ENCODE measurements at places on chromosomes 1 and 21. TPM values are rescaled to one million over a fixed set of nuclear protein-coding genes. Genes with fewer than 3 reads are reported as not detected.

The CFHR2 gene
- total RNA-seq, result not detected

The PEX14 gene
- 28.7 TPM for total RNA-seq

The ATP1A4 gene
- not detected for total RNA-seq

The ANGPTL3 gene
- total RNA-seq, result not detected

DNA sequence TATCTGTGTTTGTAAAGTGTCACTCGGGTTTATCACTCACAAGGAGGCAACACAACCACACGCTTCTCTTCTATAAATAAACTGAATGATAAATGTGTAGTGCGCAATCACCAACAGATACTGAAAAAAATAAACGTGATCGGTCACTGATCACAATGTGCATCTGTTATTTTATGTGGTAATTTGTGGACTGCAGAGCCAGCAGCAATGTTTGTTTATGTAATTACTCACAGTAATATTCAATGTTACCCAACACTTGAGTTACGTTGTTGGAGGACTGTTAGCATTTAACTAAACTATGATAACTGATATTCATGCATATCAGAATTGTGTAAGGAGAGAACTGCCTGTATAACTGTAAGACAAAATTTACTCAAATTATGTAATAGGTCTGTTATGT is 129.6 kb downstream of the USH2A start:
- no peak overlapping the region for H3K27ac ChIP-seq
- H3K4me1 ChIP-seq, result no peaks in the 10 kb centered on the region
- H3K36me3 ChIP-seq, result no peaks in the 10 kb centered on the region
- H3K4me3 ChIP-seq, result no peak overlapping the region

DNA sequence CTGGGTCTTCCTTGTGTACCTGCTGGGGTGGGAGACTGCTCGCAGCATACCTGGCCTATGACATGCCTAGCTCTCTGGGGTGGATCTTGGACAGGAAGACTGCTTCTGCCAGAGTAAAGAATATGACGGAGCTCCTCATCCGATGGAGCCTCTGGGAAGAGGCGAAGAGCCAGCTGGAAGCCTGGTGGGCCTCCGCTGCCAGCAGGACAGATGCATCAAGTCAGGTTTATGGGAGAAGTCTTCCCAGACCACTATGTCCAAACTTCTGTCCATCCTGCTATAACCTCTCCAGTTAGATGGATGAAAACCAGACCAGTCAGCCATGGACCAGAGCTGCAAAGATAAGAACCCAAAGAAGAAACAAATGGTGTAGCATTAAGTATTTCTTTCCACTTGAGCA is 27.7 kb upstream of the NGF start:
- DNase-seq, result no peak
- H3K4me3 ChIP-seq, result no peak overlapping the region
- peaks cover 3% of the 10 kb centered on the region for H3K36me3 ChIP-seq
- no peaks in the 10 kb centered on the region for H3K4me1 ChIP-seq
- H3K27ac ChIP-seq, result no peak overlapping the region

GRCh38 chr1:5847013-5847659 is 145.1 kb downstream of the NPHP4 start:
- H3K4me1 ChIP-seq, result no peaks in the 10 kb centered on the region
- H3K36me3 ChIP-seq, result no peaks in the 10 kb centered on the region
- H3K27ac ChIP-seq, result peak overlapping the region; percentile 34
- no peak overlapping the region for H3K4me3 ChIP-seq

- peaks cover 6% of the 10 kb centered on the region for H3K4me1 ChIP-seq
- DNase-seq, result no peak
- peak overlapping the region; percentile 90 for H3K27ac ChIP-seq
- peak overlapping the region; percentile 88 for H3K4me3 ChIP-seq
- peaks cover 20% of the 10 kb centered on the region for H3K27me3 ChIP-seq
- peaks cover 5% of the 10 kb centered on the region for H3K36me3 ChIP-seq
Measured at GRCh38 chr1:40096646-40096976, 441 bp downstream of the PPT1 start.

DNA sequence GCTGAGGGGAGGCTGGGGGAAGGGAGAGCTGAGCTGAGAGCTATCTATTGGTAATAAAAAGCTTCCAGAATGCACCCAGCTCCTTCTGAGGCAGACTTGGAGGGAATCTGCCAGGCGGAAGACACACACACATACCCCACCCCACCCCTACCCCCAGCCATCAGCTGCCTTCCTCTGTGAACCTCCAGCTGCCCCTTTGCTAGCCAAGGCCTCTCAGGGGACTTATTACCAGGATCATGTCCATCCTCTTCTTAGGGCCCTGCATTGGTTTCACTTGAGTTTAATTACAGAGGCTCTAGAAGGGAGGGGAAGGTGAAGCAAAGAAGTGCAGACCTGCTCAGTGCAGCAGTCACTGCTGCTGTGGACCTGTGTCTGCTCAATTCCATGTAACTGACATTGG is 156.4 kb downstream of the OMA1 start:
- H3K36me3 ChIP-seq, result no peaks in the 10 kb centered on the region
- H3K4me1 ChIP-seq, result no peaks in the 10 kb centered on the region
- no peak overlapping the region for H3K27ac ChIP-seq
- H3K27me3 ChIP-seq, result no peaks in the 10 kb centered on the region
- no peak overlapping the region for H3K4me3 ChIP-seq

GRCh38 chr21:31397939-31398338 is 53.9 kb upstream of the TIAM1 start:
- no peak overlapping the region for H3K4me3 ChIP-seq
- H3K27ac ChIP-seq, result no peak overlapping the region
- no peak for DNase-seq
- peaks cover 5% of the 10 kb centered on the region for H3K27me3 ChIP-seq

GRCh38 chr1:56413671-56414199 is 165.6 kb downstream of the PLPP3 start:
- H3K4me1 ChIP-seq, result peaks cover 47% of the 10 kb centered on the region
- DNase-seq, result no peak
- H3K36me3 ChIP-seq, result no peaks in the 10 kb centered on the region

GRCh38 chr1:18951416-18951815 is 5.1 kb downstream of the IFFO2 start:
- H3K27me3 ChIP-seq, result peaks cover 12% of the 10 kb centered on the region
- H3K4me3 ChIP-seq, result no peak overlapping the region
- H3K27ac ChIP-seq, result peak overlapping the region; percentile 27
- peaks cover 42% of the 10 kb centered on the region for H3K4me1 ChIP-seq
- peaks cover 3% of the 10 kb centered on the region for H3K36me3 ChIP-seq
- DNase-seq, result no peak

GRCh38 chr1:70487910-70488665 is 77.0 kb downstream of the CTH start:
- no peaks in the 10 kb centered on the region for H3K4me1 ChIP-seq
- DNase-seq, result no peak
- no peak overlapping the region for H3K27ac ChIP-seq
